ENCODE measurements at places on chromosomes 1 and 21.
A peak's percentile ranks its signal among the peaks of the same experiment; 100 is the strongest.

GRCh38 chr1:183736343-183736742, 68.6 kb upstream of the RGL1 start:
- no peak for DNase-seq

GRCh38 chr1:115036814-115037507, 7.3 kb downstream of the TSHB start:
- no peak for DNase-seq

DNA sequence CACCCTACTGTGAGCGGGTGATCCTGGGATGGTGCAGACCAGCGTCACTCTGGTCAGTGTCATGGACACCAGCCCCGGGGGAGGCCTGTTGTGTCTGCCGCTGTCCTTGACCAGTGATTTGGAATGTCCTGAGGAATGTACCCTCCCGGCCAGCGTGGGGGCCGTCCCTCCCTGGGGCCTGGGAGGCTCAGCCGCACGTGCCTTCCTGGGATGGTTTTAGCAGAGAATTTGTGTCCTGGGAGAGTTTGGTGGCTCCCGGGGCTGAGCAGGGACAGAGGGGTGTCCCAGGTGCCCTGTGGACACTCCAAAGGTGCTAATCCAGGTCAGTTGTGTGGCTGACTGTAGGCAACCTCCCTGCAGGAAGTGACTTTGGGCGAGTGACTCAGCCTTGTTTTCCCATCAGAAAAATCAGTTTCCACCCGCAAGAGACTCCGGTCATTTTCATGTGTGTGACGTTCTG, 6.2 kb downstream of the ARHGEF16 start:
- DNase-seq: no peak

DNA sequence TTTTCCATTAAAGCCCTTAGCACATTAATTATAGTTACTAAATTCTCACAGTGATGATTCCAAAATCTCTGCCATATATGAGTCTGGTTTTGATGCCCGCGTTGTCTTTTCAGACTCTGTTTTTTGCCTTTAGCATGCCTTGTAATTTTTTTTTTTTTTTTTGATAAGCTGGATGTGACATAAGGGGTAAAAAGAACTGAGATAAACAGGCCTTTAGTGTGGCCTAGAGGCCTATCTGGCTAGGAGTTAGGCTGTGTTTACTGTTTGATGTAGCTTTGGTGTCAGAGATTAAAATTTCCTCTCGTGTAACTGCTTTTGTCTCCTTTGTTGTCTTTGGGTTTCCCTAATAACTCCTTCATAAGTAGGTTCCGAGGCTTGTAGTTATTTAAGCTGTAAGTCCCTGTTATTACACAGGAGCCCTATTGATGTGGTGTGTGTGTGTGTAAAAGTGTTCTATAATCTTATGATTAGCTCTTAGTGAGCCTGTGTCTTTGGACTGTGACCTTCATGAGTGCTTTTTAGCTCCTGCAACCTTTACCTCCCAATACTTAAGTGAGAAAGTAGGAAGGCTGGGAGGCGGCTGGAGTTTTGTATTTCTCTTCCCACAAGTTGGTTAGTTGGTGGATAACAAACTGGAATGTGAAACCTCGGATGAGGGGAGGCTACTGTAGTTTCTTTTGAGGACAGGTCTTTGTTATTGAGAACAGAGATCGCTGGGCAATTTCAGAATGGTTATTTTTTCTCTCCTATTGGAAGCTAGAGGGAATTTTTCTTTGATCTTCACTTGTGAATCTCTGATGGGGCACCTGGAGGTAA, 19.3 kb downstream of the HS2ST1 start:
- DNase-seq: peak; percentile 4

DNA sequence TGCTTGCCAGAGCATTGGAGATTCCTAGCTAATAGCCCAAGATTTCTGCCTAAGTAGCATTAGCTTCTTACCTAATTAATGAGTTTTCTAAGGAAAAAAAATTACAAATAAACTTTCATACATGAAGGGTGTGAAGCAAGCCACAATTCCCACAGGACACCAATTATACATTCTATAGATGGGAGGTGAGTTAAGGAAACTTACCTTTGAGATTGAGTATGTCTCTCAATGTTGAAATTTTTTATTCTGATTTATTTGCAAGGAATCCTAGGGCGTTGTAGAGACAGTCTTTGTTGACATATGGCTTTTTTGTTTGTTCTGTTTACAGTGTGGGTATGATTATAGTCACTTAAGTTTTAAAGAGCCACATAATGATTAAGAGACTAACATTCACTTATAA, 313.0 kb downstream of the RYR2 start:
- DNase-seq: no peak

DNA sequence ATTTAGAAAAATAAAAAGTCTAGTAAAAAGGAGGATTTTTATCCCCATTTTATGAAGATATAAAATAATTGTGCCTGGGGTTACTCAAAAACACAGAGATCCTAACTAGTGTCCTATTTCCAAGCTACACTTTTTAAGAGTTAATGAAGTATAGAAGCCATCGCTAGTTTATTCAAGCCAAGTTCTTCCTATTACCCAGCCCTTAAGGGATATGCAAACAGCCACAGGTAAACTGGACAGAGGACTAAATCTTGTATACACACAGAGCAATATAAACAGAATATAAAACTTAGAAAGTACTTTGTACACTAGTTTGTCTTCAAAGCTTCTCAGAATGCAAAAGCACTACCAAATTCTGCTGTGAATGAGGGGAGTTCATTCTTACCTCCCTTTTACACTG, 111.1 kb downstream of the RERE start:
- DNase-seq: no peak

DNA sequence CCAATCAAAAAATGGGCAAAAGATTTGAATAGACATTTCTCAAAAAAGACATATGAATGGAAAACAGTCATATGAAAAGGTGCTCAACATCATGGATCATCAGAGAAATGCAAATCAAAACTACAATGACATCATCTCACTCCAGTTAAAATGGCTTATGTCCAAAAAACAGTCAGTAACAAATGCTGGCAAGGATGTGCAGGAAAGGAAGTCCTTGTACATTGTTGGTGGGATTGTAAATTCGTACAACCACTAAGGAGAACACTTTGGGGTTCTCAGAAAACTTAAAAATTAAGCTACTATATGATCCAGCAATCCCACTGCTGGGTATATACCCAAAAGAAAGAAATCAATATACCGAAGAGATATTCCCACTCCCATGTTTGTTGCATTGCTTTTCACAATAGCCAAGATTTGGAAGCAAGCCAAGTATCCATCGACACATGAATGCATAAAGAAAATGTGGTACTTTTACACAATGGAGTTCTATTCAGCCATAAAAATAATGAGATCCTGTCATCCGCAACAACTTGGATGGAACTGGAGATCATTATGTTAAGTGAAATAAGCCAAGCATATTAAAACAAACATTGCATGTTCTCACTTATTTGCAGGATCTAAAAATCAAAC, 17.9 kb downstream of the GBP5 start:
- no peak for DNase-seq

- DNase-seq: no peak
These were observed 80.9 kb downstream of the FAF1 start for GRCh38 chr1:50879137-50879536.

- no peak for DNase-seq
These were observed 11.6 kb upstream of the BSDC1 start for GRCh38 chr1:32405672-32406467.

GRCh38 chr1:207987164-207987563, 76.2 kb upstream of the CD34 start:
- DNase-seq: no peak

- peak; percentile 28 for DNase-seq
These were observed 187.9 kb downstream of the VAV3 start for GRCh38 chr1:107776900-107777663.

GRCh38 chr1:226476066-226476465, 68.2 kb upstream of the PARP1 start:
- DNase-seq: no peak

DNA sequence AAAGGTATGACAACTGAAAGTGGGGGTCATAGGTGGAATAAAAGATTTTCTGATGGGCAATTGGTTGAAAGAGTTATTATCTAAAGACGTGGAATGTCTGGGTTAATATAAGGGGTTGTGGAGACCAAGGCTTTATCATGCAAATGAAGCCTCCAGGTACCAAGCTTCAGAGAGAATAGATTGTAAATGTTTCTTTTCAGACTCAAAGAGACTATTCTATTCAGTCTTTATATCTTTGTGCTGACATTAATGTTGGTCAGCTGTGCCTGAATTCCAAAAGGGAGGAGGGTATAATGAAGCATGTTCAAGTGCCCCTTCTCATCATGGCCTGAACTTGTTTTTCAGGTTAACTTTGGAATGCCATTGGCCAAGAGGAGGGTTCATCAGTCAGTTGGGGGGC, 145.3 kb downstream of the SETD4 start:
- no peak for DNase-seq
